ENCODE measurements at places on chromosomes 2 and 18.

DNA sequence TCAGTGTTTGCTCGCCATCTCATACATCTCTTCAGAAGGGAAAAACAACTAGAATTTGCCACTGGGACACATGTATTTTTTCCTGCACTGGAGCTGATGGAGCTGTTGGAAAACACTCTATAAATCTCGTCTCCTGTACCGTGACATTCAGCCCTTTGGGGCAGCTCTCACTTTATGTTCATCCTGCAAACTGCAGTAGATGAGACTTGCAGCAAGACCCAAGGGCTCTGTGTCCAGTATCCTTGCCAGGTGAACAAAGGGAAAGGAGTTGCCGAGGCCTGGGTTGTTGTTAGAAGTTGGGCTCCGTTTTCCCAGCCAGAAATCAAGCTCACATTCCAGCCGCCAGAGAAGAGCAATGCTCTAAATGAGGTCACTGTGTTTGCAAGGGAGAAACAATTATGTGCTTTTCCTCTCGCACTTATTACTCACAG, 285.1 kb downstream of the SLC4A3 start:
- no peak for DNase-seq

DNA sequence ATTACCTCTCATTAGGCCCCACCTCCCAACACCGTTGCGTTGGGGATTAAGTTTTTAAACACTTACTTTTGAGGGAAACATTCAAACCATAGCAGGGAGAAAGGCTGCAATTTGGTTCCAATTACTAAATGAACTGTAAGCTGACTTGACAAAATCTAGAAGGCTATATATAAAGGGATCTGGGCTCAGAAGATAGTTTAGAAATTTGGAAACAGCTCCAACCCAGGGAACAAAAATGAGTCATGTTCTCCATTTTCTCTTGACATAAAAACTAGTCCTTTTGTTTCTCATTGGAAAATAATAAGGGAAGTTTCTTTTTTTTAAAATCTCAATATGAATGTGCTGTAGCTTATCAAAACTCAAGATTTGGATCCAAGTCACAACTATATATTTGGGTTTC, 17.5 kb downstream of the MOGAT1 start:
- no peak for DNase-seq

GRCh38 chr2:101340141-101340551, 31.6 kb upstream of the RNF149 start:
- no peak for DNase-seq

DNA sequence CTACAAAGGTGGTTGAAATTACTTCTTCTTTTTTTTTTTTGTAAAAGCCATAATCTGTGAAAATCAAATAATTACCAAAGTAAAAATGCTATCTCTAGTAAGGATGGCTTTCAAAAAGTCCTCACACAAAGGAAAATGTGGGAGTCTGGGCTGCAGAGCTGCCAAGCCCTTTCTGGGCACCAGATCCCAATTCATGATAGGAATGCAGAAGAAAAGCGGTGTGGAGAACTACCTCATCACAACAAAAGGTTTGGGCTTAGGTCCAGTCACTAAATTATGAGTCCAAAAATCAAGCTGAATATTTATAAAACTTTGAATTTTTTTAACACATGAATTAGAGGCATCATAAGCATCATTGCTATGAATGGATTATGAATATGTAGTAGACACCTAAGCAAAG, 30.8 kb upstream of the EPHA4 start:
- no peak for DNase-seq

Data from activated CD4-positive, alpha-beta T cell treated with anti-CD3 and anti-CD28 coated beads for 4 hours (primary cell).